ENCODE measurements at places on chromosomes 7 and 10. TPM values are rescaled to one million over a fixed set of nuclear protein-coding genes. Genes with fewer than 3 reads are reported as not detected.

- DNase-seq: peak; percentile 48
Observed at GRCh38 chr7:122143376-122143750, 686 bp downstream of the AASS start.

DNA sequence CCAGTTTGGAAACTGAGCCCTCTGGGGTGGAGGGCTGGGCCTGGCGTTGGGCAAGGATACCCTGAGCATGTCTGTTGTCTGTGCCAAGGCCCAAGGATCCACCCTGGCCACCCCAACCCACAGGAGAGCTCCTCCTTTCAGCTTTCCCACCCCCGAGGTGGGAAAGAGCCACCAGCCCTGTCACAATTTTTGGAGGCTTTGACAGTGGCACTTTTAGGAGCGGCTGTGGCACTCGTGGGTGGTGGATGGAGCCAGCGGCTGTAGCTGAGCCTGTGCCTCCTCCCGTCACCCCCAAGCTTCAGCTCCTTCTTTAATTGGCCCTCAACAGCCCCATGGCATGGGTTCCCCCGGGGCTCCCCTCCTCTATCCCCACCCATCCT is 18.2 kb upstream of the ZNF862 start:
- peak; percentile 27 for DNase-seq

GRCh38 chr10:85649461-85649860 is 717.1 kb downstream of the GRID1 start:
- DNase-seq: no peak

DNA sequence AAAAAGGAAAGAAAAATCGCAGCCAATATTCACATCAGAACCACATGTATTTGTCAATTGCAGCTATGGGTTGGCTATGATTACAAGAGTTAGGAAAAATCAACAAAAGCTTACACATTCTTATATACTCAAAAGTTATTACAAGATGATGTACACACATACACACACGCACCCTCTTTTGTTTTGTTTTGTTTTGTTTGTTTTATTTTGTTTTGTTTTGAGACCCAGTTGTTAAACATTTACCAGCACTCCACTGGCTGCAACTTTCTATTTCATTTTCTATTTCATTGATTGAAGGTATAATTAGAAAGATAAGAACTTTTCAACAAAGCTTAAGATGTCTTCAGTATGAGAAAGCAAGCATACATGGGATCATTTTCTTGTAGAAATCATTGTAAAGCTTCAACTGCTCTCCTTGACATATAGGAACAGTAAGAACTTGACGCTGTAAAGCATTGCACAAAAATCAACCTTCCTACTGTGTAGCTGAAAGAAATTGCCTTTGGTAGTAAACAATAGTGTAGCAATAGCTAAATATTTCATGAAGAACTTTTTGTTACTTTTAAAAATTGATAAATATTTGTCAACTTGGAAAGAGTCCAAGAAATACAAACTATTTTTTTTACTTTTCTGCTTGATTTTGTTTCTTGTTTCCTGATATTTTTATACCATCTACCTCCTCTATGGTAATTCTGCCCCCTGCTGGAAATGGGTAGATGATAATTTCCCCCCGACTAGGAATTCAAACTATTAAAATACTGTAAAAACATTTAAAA is 205.9 kb downstream of the MBL2 start:
- no peak for DNase-seq

DNA sequence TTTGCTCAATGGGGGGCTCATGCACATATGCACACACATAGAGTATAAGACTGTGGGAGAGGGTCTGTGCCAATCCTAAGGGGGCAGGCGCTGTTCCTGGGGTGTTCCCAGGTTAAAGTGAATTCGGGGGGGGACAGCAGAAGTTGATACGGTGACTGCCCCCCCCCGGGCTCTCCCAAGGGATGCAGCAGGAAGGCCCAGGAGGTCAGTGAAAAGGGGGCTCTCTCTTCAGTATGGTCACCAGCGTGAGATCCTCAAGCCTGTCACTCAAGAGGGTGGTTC is 32.4 kb downstream of the SPDYE6 start:
- no peak for DNase-seq

GRCh38 chr7:102393467-102393866 is 2.7 kb upstream of the PRKRIP1 start:
- no peak for DNase-seq

DNA sequence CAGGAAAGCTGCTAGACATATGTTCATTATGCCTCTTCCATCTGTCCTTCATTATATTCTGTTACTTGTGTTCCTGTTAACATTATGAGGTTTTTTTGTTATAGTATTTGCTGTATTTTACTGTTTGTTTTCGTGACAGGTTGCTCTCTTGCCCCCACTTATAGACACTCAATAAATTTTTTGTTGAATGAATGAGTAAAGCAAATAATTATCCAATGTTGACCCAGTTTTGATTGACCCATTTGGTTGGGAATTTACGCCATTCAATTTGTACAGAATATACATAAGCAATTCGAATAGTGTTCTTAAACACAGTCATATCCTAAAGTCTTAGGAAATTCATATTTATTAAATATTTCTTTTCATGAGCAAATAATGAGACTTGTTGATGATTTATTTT is 11.8 kb downstream of the CCSER2 start:
- no peak for DNase-seq

DNA sequence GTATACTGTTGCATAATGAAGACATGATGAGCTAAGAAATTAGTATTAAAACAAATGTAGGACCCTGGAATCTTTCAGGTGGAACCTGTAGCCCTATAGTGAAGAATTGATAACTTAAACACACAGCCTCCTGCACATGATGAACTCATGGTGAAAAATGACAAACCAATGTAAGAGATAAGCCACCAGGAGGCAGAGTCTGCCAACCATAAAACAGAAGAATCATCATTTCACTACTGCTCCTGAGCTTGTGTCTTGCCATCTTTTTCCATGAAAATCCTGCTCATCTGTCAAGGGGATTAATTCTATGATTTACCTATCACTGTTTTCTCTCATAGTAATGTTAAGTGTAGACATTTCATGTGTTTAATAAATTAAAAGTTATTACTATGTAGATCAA is 363.9 kb downstream of the MALRD1 start:
- DNase-seq: no peak

GRCh38 chr10:12946372-12946771 is 55.1 kb downstream of the CCDC3 start:
- no peak for DNase-seq

DNA sequence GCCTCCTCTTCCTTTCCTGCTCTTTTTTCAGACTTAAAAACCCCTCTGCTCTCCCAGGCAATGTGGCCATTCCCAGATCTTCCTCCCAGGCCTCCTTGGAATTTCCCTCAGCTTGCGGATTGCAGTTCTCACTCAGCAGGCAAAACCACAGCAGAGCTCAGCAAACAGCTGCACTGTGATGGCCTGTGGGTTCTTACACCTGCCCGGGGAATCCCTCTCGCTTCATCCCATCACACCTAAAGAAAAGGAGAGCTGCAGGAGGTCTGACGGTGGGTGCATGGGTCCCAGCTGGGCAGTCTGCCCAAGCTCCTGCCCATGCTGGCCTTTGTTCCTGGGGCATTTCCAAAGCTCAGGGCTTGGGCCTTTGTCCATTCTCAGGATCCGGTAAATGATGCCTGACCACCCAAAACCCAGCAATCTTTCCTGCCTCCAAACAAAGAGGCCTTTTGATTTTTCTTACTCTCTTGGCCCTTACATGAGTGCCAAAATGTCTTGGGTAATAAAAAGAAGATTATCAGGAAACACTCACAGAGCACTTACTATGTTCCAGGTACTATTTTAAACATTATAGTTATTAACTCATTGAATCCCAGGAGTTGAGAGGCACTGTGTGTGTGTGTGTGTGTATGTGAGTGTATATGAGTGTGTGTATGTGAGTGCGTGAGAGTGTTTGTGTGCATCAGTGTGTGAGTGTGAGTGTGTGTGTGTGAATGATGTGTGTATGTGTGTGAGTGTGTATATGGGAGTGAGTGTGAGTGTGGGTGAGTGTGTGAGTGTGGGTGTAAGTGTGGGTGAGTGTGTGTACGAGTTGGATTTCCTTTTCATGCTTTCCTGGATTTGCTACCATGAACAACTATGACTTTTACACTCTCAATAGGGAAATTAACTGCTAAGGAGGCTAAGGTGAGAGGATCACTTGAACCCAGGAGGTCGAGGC is 64.5 kb upstream of the PODXL start:
- DNase-seq: no peak

GRCh38 chr7:116632384-116632783 is 39.6 kb upstream of the MET start:
- no peak for DNase-seq

DNA sequence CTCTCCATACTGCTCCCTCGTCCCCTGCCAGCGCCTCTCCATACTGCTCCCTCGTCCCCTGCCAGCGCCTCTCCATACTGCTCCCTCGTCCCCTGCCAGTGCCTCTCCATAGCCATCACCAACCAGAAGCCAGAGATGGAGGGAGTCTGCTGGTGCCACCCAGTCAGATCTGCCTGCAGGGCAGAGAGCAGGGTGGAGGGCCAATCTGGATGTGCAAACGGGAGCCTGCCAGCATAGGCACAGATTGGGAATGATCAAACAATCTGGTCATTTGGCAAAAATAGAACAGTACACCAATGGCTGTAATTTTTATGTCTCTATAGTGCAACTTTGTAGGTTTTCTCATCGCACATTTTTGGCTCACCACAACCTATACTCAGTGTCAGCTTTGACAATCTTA is 76.9 kb upstream of the LRRC4 start:
- DNase-seq: no peak

DNA sequence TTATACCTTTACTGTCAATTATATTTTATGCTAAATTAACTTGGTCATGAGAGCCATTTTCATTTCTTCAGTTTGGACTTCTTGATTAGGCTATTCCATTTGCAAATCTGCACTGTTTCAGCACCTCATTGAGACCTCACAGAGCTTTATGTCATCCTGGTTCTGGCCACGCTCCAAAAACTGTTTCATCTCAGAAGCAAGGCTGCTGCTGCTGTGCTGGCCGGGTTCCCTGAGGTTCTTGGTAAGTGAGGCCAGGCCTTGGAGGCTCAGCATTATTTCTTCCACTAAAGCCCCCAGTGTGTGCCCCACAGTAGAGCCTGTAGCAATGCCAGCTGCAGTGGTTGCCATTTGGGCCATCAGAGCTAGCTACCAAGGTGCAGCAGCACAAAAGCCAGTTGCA is 7.8 kb upstream of the ZNF485 start:
- DNase-seq: no peak

GRCh38 chr10:72332423-72333111 is 22.2 kb downstream of the DNAJB12 start:
- no peak for DNase-seq

DNA sequence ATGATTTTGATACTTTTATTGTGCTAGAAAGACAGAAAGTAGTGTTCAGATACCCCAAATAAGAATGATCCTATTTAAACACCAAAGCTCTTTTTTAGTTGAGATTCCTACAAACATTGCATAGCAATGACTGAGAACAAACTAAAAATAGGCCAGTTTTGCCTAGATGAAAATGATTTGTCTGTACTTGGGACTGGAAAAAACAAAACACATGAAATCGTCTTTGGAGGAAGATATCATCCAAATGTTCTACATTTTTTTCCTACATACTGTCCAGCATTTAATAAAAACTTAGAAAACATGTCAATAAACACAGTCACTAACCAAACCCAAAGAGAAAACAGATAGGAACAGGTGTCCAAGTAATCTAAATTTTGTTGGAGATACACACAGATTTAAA is 111.6 kb upstream of the MEOX2 start:
- no peak for DNase-seq

DNA sequence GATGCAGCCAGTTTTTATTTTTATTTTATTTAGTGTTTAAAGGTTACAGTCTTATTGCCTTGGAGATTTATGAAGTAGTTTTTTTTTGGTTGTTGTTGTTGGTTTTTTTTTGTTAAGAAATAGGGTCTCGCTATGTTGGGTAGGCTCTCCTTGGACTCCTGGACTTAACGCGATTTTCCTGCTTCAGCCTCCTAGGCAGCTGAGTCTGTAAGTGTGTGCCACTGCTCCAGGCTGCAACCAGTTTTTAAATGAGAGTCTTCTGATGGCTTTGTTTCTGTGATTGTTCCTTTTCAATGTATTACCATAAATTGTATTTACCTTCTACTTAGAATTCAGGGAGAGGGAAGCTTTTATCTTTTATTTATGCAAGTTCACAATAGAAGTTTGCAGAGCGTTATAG is 62.8 kb downstream of the BICC1 start:
- DNase-seq: no peak

- no peak for DNase-seq
Observed at GRCh38 chr7:117041007-117041406, 87.7 kb downstream of the ST7 start.

- DNase-seq: peak; percentile 56
Observed at GRCh38 chr10:21524526-21525366, 736 bp downstream of the SKIDA1 start.

DNA sequence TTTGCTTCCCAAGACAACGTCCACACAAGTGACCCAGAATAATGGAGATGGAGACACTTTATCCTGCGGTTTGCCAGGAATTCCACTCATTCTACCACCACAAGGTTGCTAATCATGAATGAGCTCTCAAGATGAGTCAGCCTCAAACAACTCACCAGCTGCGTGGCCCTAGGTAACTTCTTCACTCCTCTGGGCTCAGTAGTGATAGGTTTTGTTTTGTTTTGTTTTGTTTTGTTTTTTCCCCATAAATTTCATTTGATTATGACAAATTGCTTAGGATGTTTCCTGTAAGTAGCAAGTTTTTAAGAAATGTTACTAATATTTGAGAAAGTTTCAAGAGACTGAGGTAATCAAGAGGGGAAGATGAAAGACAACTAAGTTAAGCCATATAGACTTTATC is 286.8 kb downstream of the PARD3 start:
- no peak for DNase-seq

DNA sequence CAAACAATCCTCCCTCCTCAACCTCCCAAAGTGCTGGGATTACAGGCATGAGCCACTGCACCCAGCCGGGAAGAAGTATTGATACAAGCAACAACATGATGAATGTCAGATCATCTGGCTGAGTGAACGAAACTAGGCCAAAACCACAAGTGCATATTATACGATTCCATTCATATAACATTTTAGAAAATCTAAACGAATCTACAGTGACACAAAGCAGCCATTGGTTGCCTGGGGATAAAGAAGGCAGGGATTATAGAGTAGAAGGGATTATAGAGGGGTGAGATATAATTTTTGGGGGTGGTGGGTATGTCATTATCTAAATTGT is 11.5 kb upstream of the RHBDD2 start:
- no peak for DNase-seq

Gene SEMA3C
- 86.8 TPM for total RNA-seq

Gene CDK14
- 72.4 TPM for total RNA-seq

Gene NPSR1
- total RNA-seq: not detected

Gene PHKG1
- 9.3 TPM for total RNA-seq

Gene HTR5A
- total RNA-seq: not detected

Gene ABCB1
- total RNA-seq: 10.6 TPM

Gene SSC4D
- total RNA-seq: 0.33 TPM

Gene NUTM2B
- 0.42 TPM for total RNA-seq

Gene DRGX
- not detected for total RNA-seq

Gene LRIT1
- total RNA-seq: not detected

Gene RADIL
- total RNA-seq: 11.0 TPM

Gene ZPBP
- not detected for total RNA-seq

Gene PKD2L1
- total RNA-seq: 1.1 TPM

Gene LOXL4
- total RNA-seq: 15.5 TPM

Gene MRLN
- total RNA-seq: 0.65 TPM

Gene FAM171A1
- 21.4 TPM for total RNA-seq

Gene ANKRD7
- total RNA-seq: not detected
